Activated T-helper 2 cell treated with anti-CD3 and anti-CD28 coated beads, Interferon-gamma antibody, Interleukin-2, Interleukin-4, amounts not matched to agents 10 μg/mL and 5 μg/mL and 100 μg/mL, durations not matched to agents 14 hours and 24 hours and 36 hours (primary cell): ENCODE measurements at places on chromosomes 1 and 21. TPM values are rescaled to one million over a fixed set of nuclear protein-coding genes. Genes with fewer than 3 reads are reported as not detected.

DNA sequence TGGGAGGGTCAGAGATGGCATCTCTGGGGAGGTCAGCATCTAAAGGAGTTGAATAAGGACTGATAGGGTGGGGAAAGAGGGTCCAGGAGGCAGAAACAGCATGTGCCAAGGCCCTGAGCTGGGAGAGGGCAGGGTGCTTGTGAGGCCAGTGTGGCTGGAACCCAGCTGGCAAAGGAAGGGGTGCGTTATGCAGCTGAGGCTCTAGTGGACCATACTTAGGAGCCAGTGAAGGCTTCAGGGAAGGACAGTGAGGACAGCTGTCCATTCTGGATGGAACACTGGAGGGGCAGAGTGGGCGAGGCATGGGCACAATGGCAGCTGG lies 57.1 kb upstream of the RPL11 start:
- DNase-seq, result no peak

- no peak for DNase-seq
These were observed 57.9 kb downstream of the EPRS1 start for GRCh38 chr1:219988387-219988786.

GRCh38 chr1:174491606-174492005 lies 43.8 kb downstream of the GPR52 start:
- no peak for DNase-seq

DNA sequence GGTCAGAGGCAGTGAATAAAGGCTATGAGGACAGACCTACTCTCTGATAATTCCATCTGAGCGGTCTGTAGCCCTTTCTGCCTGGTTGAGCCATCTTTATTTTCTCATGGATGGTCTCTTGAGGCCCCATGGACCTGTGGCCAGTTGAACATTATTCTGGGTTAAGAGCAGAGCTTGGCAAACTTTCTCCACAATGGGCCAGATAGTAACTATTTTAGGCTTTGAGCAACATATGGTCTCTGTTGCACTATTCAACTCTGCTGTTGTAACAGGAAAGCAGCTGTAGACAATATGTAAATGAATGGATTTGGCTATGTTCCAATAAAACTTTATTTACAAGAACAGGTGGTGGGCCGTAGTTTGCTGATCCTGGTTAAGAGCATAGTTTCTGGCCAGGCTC lies 62.7 kb downstream of the KAZN start:
- no peak for DNase-seq

DNA sequence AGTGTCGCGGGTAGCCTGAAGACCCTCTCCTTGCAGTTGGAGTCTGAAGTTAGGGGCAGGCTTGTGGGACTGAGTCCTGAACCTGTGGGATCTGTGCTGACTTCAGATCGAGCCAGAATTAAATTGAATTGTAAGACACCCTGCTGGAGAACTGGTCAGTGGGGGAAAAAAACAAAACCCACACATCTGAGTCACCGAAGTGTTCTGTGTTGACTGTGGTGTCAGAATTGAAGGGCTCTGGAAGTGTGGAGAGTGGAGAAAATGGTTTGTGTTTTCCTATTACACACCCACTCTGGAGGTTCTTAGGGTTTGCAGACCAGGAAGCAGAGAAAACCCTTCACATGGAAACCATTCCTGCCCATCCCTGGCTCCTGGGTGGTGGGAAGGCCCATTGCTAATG lies 209.5 kb upstream of the GALNT2 start:
- no peak for DNase-seq

DNA sequence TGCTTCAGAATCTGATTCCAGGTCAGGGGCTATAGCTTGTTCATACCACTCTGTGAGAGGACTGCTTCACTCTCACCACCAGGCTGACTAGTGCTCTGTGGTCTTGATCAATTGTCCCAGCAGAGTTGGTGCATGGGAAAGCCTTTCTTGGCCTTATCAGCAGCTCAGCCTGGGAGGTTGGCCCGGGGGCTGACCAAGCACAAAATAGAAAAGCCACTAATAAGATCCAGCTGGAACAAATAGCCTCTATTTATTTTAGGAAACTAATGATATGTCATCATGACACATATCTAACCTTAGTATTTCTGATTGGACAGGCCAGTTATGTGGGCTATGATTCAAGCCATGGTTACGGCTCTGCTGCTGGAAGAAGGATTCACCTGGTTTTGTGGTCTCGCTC lies 134.2 kb downstream of the GDAP2 start:
- no peak for DNase-seq

DNA sequence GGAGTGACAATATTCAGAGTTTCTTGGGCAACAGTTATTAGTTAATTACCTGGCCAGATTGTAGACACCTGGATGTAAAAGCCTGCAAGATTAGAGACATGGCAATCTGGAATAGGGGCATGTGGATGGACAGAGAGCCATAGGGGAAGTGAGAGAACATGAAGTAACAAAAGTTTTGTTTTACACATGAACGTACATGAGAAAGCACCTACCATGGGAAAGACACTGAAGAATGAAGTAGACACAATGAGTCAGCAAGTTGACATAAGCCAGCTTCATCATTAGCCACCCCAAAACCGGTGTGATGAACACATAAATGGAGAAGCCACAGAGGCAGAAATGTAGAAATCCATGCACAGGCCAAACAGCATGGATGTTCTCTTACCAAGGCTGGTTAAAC lies 462.1 kb upstream of the C1orf87 start:
- DNase-seq, result no peak

DNA sequence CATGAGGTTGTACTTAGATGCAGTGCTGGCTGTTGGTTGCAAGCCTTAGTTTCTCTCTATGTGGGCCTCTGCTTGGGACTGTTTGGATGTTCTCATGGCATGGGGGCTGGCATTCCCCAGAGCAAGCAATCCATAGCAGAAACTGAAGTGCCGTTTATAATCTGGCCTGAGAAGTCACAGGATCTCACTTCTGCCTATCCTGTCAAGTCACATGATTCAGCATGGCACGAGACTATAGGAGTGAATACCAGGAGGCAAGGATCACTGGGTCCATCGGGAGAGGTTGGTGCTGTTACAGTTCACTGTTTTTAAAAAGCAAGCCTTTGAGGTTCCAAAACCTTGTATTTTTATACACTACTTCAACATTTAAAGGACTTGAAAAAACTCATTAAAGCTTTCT lies 16.7 kb downstream of the COLGALT2 start:
- DNase-seq, result no peak

GRCh38 chr1:65214340-65215027 lies 66.5 kb downstream of the AK4 start:
- DNase-seq, result no peak

- DNase-seq, result no peak
These were observed 120.7 kb downstream of the NFIA start for GRCh38 chr1:61202854-61203598.

DNA sequence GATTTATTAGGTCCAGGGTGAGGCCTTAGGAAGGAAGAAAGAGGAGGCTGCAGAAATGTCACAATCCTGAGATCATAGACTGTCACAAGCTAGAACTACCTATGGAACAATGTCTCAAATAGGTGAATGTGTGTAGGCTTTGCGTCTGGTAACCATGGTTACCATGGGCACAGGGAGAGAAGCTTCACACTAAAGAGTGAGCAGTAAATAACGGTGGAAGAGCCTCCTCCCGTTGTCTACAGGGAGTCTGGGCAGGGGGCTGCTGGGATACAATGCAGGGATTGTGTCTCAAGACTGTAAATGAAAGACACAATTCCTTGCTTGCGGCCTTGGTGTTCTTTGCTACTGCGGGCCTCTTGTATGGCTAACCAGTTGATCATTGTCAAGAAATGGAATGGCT lies 28.2 kb upstream of the KCNJ6 start:
- no peak for DNase-seq

DNA sequence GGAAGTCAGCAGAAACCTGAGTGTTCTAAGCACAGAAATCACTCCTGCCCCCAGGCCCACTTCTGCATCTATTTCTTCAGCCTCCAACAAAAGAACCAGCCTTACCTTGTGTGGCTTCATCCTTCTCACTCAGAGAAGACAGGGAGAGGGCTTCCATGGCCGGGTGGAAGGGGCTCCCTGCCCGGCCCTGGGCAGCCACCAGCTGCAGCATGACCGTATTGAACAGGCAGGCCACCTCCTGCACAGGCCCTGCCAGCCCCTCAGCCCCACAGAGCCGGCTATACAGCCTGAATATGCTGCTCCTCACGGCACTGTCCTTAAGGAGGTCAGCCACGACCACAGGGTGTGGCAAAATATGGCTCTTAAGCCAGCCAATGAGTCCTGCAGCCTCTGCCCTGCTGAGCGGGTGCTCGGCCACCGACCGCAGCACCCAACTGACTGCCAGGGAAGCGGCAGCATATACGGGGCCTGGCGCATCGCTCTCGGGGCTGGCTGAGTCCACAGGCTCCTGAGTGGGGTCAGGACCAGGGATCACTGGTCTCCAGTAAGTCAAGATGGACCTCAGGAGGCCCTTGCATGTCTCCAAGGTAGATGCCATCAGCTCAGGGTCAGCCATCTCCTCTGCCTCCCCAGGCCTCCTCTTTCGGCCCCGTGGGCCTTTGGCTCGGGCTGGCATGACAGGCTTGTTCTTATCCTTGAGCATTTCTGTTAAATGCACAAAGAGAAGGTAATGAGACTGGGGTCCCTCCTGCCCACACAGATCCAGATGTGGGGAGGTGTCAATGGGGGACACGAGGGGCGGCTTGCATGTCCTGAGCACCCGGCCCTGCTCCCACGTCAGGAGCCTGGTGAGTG lies 17.9 kb downstream of the MRAP start:
- no peak for DNase-seq

DNA sequence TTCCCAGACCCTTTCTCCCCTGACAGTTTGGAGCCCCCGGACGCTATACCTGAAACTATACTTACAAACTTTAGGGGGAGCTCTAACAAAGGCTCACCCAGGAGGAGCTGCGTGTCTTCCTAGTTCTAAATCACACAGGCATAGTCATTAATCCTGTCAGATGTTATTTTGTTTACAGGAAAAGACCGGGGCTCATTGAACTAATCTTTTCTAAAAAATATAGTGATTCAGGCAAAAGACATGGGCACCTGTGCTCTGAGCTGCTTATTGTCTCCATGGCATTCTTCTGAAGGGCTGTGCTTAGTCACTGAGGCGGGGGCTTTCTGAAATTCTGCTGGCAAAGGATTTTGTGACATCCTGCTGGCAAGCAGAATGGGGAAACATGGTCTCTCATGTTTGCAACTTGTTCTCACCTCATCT lies 1577.0 kb downstream of the NCAM2 start:
- no peak for DNase-seq

DNA sequence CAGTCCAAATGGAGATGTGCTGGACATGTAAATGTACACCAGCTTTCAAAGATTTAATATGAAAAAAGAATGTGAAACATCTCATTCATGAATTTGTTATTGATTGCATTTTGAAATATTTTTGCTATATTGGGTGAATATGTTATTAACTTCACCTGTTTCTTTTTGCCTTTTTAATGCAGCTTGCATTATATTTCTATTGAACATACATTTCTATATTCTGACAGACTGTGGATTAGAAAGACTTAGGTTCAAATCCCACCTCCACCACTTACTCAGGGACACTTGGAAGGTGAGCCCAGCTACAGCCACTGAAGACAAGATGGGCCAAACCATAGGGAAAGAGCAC lies 37.8 kb downstream of the LRRN2 start:
- no peak for DNase-seq

DNA sequence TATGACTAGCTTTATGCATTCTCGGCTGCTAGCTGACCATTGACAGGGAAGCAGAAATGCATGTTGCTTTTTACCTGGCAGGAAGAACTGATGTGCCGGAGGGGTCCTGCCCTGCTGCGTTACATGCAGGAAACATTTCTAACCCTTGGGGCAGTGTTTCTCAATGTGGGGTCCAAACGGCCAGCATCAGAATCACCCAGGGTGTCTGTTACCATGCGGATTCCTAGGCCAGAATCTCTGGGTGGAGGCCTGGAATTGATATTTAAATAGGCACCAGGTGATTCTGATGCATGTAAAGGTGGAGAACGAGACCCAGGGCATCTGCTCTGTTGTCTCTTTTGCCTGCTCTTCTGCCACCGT lies 182.7 kb downstream of the PCP4 start:
- no peak for DNase-seq

- no peak for DNase-seq
These were observed 2.4 kb downstream of the TP73 start for GRCh38 chr1:3654549-3655281.

- DNase-seq, result no peak
These were observed 27.0 kb upstream of the SARS1 start for GRCh38 chr1:109186733-109187086.

- no peak for DNase-seq
These were observed 8.4 kb downstream of the PDIK1L start for GRCh38 chr1:26119892-26120608.

- no peak for DNase-seq
These were observed 11.1 kb downstream of the DIPK1A start for GRCh38 chr1:92949937-92950817.

- no peak for DNase-seq
These were observed 1.7 kb upstream of the LAMB3 start for GRCh38 chr1:209653915-209654351.

- DNase-seq, result peak; percentile 9
These were observed 230.3 kb upstream of the USP24 start for GRCh38 chr1:55445416-55445815.

- DNase-seq, result peak; percentile 66
These were observed at the start of gene CCDC181 for GRCh38 chr1:169427081-169427641. Gene CCDC181, minus strand, starts transcription at chr1:169427474. Its CDS starts 2,547 bp downstream, at chr1:169424927.

- no peak for DNase-seq
These were observed 1.5 kb downstream of the TTC34 start for GRCh38 chr1:2799811-2800663.

DNA sequence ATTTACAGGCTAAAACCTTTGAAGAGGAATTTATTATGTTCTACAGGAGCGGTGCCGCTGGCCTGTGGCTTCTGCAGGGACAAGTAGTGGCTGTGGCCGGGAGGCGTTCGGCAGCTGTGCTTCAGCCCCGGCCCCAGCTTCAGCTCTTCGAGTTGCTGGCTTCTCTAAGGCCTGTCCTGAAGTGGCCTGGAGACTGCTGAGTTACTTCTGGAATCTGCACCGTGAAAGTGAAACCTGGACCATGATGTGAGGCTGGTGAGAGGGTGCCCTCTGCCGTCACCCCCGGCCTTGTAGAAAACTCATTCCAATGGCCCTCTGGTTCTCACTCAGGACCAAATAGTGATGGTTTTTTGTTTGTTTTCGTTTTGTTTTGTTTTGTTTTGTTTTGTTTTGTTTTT lies 48.1 kb downstream of the PRKCZ start:
- no peak for DNase-seq

DNA sequence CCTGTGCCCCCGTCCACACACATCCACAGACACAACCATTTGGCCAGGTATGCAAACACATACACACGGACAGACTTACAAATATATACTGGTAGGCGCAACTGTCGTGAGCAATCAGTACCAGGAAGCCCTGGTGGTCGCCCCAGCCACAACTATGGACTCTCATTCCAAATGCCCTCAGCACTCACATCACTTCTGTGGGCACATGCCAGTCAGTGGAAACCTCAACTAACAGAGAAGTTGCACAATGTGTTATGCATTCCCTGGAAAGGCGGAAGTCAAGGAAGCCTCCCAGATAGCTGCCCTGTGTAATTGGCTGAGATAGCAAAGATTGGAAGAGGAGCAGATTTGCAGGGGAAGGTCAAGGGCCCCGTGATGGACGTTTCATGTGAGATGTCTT lies 1.4 kb upstream of the HEYL start:
- DNase-seq, result no peak

Gene ZBTB8A
- 0.90 and 0.96 TPM in 2 replicates for total RNA-seq

Gene ELK4
- 68.8 and 80.3 TPM in 2 replicates for total RNA-seq

Gene C1orf210
- not detected in 2 replicates for total RNA-seq

Gene RC3H1
- total RNA-seq, result 30.4 and 33.5 TPM in 2 replicates

Gene CLIC6
- 1.0 and 1.3 TPM in 2 replicates for total RNA-seq

Gene CCDC17
- 2.5 and 2.8 TPM in 2 replicates for total RNA-seq

Gene FCRLA
- not detected in 2 replicates for total RNA-seq

Gene TSPAN1
- total RNA-seq, result 0.46 TPM in 1 of 2 replicates, not detected in the other

Gene LAD1
- total RNA-seq, result not detected in 2 replicates

Gene LCE1C
- not detected in 2 replicates for total RNA-seq

Gene RTCA
- total RNA-seq, result 53.4 and 55.7 TPM in 2 replicates

Gene SELE
- total RNA-seq, result not detected in 2 replicates
